ENCODE measurements at places on chromosomes 3 and 15.
A peak's percentile ranks its signal among the peaks of the same experiment; 100 is the strongest.

DNA sequence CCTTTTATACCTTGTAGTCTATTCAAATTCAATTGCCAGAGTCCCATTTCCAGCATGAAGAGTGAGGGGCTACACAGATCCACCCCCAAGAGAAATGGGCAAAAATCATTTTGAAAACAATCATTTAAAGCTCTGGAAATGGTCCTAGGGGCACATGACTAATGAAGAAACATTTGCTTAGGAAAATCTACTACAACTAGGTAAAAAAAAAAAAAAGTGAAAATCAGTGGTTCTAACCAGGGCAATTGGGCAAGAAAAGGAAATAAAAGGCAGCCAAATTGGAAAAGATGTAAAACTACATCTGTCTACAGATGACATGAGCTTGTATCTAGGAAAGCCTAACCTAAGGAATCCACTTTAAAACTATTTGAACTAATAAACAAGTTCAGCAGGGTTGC is 9.4 kb downstream of the IMPG2 start:
- DNase-seq = no peak

GRCh38 chr3:16802389-16802788 is 82.4 kb upstream of the PLCL2 start:
- no peak for DNase-seq

DNA sequence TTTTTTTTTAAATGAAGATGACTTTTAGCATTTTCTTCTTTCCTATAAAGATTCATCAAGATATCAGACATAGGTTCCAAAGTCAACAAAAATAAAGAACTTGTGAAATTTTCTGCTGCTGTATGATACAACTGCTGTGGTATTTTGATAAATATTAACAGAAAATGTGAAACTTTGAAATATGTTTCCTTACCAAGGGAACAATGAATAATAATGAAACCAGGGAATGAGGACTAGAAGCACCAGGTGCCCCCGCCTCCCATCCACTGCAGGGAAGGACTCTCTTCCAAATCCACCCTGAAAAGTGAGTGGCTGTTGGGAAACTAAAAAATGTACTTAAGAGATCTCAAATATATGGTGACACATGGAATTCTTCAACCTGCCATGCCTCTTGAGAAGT is 198.4 kb downstream of the FHIT start:
- no peak for DNase-seq

GRCh38 chr3:184295771-184296170 is 3.3 kb upstream of the PSMD2 start:
- DNase-seq = no peak

GRCh38 chr15:51884517-51885236 is 55.2 kb downstream of the TMOD3 start:
- no peak for DNase-seq

DNA sequence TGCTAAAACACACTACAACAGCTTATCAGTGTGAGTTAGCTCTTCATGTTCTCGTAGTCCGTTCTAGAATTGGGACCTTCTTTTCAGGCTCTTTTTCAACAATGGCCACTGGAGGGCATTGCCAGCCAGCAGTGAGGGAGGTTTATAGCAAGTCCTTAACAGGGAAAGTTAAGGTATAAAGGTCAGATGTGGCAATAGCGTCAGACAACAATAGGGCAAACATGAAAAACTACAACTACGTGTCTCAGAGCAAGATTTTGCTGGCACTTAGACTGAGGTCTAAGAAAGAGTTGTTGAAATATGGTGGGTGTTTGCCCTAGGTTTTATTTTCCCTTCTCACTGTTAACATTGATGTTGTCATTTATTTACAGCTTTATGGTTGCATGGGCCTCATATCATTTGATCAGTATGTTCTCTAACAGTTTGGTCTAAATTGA is 161.4 kb downstream of the GMNC start:
- DNase-seq = no peak

GRCh38 chr3:124826703-124827102 is 60.5 kb downstream of the ITGB5 start:
- DNase-seq = no peak

- no peak for DNase-seq
These were observed 371.5 kb upstream of the GOLIM4 start for GRCh38 chr3:168467115-168467714.

GRCh38 chr15:90291679-90292356 is 26.3 kb downstream of the NGRN start:
- DNase-seq = no peak

DNA sequence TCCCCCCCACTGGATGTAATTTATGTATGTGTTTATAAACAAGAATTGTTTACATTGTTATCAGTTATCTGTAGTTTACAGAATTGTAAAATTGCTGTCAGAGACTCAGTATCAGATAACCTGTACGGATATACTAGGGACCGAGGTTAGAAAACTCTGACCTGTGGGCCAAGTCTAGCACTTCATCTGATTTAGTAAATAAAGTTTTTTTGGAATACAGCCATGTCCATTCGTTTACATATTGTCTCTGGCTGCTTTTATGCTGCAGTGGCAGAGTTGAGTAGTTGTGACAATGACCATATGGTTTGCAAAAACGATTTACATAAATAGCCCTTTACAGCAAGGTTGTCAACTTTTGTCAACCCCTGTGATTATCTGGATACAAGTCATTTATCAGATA is 52.6 kb downstream of the LRRC28 start:
- no peak for DNase-seq

DNA sequence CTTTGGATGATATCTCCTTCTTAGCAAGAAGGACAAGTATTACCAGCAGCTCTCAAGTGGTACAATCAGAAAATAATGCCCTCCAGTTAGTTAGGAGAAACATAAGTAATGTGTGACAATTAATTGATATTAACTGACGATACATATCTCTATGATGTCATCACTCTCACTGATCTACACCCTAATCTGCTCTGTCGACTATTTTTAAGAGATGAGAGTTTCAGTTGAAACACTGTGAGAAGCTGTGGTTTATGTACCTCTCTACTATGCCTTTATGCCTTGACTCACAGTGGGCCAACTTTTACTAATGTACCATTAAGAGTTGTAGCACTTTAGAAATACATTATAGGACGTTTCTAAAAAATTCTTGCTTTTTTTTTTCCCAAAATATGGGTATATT is 8.6 kb downstream of the CEP152 start:
- no peak for DNase-seq

- DNase-seq = no peak
These were observed 53.7 kb upstream of the CSTA start for GRCh38 chr3:122271246-122271898.

DNA sequence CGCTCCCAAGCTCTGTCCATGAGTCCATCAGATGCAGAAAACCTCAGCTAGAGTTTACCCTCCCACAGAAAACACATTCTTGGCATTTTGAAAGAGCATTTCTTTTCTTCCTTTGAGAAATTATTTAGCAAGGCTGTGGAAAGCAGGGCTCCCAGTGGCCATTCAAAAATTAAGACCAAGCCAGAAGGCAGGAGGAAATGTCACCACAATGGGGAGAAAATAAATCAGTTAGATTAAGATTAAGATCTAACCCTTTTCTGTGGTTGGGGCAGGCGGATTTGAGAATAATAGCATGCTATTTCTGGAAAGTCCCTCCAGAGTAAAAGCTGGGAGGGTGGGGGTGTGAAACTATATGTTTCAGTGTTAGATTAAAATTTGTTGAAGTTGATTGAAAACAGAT is 20.2 kb downstream of the LRIG1 start:
- DNase-seq = peak; percentile 32

- no peak for DNase-seq
These were observed 42.0 kb downstream of the IFT57 start for GRCh38 chr3:108180194-108180593.

DNA sequence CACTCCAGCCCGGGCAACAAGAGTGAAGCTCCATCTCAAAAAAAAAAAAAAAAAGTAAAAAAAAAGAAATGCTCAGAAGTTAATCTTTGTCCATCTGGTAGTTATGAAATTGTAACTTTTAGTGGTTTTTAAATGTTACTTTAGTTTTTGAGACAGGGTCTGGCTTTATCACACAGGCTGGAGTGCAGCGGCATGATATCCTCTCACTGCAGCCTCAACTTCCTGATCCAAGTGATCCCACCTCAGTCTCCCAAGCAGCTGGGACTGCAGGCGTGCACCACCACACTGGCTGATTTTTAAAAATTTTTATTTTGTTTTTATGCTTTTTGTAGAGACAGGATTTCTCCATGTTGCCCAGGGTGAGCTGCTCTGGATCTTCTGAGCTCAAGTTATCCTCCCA is 1.3 kb downstream of the RNU5B-1 start:
- no peak for DNase-seq

- DNase-seq = no peak
These were observed 195.2 kb downstream of the EFHB start for GRCh38 chr3:19738846-19739245.

DNA sequence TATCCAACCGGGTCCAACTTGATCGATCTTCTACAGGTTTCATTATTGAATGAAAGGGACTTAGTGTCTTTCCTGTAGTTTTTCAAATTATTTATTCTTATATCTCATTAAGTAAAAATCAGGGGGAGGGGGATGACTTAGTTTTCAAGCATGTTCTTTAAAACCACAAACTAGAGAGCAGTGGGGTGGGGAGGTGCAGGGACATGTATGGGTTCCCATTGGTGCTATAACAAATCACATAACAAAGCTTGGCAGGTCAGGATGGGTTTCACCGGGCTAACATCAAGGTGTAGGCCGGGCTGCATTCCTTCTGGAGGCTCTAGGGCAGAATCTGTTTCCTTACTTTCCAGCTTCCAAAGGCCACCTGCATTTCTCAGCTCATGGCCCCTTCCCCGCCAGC is 32.7 kb downstream of the CCNL1 start:
- no peak for DNase-seq

GRCh38 chr3:183377307-183377959 is 51.0 kb downstream of the MCF2L2 start:
- DNase-seq = no peak

GRCh38 chr3:143081844-143082778 is 37.5 kb upstream of the CHST2 start:
- DNase-seq = peak; percentile 6
